ENCODE measurements at places on chromosomes 1 and 21.

DNA sequence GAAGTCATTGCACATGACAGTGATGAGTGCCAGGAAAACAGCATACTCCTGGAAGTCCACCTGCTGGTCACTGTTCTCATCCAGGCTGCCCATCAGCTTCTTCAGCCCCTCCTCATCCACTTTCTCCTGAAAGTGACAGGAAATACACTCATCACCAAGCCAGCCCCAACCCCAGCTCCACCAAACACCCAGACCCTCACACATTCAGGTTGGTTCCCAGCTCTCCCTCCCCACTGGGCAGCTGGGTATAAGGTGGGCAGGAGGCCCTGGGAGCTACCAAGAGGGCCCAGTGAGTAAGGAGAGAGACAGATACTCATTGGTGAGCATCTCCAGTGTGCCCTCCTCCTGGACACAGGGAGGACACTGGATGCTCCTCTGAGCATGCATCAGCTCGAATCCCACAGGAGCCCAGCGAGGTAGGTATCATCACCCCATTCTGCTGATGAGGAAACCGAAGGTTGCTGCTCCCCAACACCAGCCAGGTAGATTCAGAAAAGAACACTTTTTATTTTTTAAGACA lies 4.1 kb downstream of the S100A2 start:
- no peak for DNase-seq

DNA sequence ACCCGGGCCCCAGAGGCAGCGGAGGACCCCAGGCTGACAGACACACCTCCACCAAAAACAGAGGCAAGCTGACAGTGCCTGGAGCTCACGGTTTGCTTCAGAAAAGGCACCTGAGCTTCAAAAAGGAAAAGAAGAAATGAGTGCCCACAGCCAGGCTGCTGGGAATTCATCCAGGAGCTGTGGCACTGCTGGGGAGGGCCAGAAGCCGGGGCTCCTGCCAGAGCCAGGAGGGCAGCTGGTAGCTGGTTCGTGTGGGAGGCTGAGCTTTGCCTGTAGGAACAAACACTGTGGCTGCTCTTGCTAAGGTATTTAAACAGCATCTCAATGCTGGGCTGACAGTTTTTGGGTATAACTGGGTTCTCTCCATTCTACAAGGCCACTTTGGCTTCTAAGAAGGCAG lies 19.5 kb downstream of the KCNJ6 start:
- no peak for DNase-seq

GRCh38 chr1:176101951-176102642 lies 105.0 kb downstream of the COP1 start:
- DNase-seq = no peak

- DNase-seq = no peak
These were observed 7.3 kb upstream of the AMIGO1 start for GRCh38 chr1:109516872-109517271.

GRCh38 chr1:82478916-82479315 lies 678.2 kb downstream of the ADGRL2 start:
- DNase-seq = no peak

- no peak for DNase-seq
These were observed 11.1 kb downstream of the PRRX1 start for GRCh38 chr1:170674986-170675385.

GRCh38 chr21:18244671-18245463 lies at the start of gene CHODL:
TSS of gene CHODL (plus strand) at chr21:18244833. CDS start at chr21:18245224, 391 bp downstream.
- DNase-seq = no peak

DNA sequence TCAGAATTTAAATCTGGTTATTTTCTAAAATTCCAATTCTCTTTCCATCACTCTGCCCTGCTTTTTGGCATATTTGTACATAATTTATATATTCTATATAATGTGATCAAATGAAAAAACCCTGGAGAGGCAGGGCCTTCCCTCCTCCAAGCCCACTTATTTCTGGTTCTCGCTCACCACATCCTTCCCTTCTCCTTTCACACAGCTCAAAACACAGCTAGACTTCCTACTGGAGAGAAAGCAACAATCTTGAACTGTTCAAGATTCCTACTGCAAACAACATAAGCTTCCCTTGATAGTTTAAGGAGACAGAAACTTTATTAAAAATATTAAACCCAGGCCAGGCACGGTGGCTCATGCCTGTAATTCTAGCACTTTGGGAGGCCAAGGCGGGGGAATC lies 7.6 kb upstream of the AIM2 start:
- no peak for DNase-seq

GRCh38 chr1:153513666-153514065 lies 22.1 kb downstream of the S100A6 start:
- DNase-seq = no peak

DNA sequence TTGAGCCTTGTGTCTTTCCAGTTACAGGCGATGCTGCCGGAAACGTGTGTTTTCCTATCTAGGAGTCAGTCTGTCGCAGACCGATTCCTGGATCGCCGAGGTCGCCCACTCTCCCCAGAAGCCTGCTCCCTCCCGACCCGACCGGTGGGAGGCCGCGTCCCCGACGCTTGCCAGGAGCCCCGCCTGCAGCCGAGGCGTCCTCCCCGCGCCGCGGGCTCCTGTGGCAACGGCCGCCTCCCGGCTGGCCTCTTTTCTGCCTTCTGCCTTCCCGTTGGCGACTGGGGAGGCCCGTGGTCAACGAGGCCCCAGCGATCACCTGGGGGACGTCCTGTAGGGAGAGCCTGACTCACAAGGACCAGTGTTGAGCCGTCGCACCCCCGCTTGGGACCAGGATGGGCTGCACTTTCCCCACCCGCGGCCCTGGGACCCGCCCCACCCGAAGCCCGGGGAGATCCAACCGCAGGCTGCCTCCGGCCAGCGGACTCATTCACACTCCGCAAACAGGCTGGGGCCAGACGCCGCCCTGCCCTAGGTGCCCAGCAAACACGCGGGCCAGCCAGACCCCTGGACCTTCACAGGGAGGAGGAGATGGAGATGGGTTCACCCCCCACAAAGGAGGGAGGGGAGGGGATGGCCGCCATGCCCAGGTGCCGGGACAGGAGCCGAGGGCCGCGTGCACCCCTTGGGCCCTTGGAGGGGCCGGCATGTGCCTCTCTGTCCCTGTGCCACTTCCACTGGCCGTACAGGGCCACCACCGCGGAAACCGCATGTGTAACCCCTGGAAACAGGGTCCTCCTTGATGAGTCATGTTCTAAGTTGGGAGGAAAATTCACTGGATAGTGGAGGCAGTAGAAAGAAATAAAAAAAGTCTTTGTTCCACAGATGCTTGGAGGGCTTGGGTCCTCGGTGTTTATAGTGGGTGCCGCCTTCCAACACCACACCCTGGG lies 7.2 kb upstream of the COL6A1 start:
- DNase-seq = peak; percentile 64

- no peak for DNase-seq
These were observed 63.1 kb downstream of the ZNF281 start for GRCh38 chr1:200346700-200347099.

- DNase-seq = no peak
These were observed 740.1 kb downstream of the MATN1 start for GRCh38 chr1:29983321-29983720.

DNA sequence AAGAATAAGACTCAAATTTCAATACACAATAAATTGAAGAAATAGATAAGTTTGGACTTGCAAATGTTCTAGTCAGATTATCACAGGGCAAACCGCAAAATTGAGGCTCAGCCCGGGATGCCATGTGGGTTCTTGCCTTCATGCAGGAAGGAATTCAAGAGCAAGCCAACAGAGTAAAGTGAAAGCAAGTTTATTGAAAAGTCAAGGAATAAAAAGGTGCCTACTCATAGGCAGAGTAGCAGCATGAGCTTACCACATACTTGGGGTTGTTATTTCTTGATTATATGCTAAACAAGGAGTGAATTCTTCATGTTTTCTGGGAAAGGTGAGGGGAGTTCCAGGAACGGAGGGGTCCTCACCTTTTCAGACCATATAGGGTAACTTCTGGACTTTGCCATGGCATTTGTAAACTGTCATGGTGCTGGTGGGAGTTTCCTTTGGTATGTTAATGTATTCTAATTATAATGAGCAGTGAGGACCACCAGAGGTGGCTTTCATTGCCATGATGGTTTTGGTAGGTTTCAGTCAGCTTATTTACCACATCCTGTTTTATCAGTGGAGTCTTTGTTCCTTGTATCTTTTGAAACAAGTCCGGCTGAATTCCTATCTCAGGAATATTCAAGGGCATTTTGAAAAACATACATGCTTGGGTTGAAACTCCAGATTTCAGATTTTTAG lies 2.0 kb upstream of the OR2AK2 start:
- peak; percentile 32 for DNase-seq

DNA sequence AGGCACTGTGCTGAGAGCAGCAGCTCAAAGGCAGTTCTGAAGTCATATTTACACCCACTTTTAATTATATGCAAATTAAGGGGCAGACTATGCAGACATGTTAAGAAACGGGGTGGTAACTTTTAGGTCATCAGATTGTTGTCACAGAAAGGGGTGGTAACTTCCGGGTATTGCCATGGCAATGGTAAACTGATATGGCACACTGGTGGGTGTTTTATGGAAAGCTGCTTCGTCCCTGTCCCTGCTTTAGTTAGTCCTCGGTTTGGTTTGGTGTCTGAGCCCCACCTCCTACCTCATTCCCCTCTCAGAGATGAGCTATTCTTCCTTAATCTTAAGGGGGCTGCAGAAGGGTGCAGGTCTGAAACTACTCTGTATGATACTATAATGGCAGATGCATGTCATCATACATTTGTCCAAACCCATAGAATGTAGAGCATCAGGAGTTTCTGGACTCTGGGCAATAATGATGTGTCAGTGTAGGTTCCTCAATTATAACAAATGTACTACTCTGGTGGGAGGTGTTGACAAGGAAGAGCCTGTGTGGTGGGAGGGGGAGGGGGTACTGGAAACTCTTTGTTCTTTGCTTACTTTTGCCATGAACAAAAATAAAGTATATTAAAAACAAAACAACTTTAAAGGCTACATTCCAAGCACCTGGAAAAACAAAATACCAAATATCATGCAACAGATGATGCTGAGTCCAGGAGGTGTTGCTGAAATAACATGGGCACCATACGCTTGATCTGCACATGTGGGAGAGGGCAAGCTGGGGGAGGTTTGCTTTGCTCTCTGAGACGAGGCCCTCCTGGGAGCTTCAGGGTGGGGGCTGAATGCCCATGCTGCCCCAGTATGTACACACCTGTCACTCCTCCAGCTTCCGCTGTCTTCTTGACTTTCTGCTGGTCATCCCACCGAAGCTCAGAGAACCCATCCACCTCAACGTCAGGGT lies 6.3 kb downstream of the PARP1 start:
- DNase-seq = no peak

GRCh38 chr1:73801912-73802429 lies 396.0 kb downstream of the LRRIQ3 start:
- no peak for DNase-seq

GRCh38 chr1:111454859-111455641 lies 5.8 kb downstream of the ATP5PB start:
- no peak for DNase-seq

- DNase-seq = no peak
These were observed 5.4 kb downstream of the SOAT1 start for GRCh38 chr1:179298952-179299351.

- DNase-seq = no peak
These were observed 29.0 kb upstream of the LGALS8 start for GRCh38 chr1:236494586-236495466.

DNA sequence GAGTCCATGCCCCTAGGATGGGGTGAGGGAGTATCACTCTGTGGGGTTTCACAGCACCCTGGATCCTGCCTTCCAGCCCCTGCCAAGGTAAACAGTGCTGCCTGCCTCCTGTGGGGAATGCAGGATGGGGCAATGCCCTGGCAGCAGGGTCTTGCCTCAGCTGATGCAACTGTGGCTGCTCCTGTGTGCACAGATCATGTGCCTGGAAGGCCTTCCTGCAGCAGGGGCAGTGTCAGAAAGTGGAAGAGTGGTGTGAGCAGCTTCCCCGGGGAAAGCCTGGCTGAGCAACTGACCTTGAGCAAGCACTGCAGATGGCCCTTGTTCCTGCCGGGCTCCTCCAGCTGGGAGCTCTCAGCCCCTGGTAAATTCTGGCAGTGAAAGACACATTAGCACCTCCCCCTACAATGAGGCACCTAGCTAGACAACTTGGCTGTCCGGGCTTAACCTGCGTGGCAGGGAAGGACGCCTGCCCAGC lies 9.9 kb downstream of the TOR3A start:
- peak; percentile 56 for DNase-seq

- peak; percentile 12 for DNase-seq
These were observed 866.3 kb upstream of the B3GALT2 start for GRCh38 chr1:194052514-194053338.

DNA sequence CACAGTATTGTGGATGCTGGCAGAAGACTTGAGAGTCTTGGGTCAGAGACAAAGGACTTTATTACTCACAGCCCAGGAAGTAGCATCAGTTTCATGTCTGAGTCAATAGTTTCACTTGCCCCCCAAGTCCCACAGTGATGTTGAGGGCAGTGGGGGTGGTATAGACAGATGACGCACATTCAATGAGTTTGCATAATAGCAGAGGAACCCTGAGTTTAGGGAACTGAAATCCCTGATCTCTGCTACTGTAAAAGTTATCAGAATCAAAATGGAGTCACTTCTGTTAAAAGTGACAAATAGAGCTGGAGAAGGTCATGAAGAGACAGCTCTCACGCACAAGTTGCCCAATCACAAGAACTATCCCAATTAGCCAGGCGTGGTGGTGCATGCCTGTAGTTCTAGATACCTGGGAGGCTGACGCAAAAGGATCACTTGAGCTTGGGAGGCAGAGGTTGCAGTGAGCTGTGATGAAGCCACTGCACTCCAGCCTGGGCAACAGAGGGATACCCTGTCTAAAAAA lies 11.5 kb upstream of the HCRTR1 start:
- no peak for DNase-seq

DNA sequence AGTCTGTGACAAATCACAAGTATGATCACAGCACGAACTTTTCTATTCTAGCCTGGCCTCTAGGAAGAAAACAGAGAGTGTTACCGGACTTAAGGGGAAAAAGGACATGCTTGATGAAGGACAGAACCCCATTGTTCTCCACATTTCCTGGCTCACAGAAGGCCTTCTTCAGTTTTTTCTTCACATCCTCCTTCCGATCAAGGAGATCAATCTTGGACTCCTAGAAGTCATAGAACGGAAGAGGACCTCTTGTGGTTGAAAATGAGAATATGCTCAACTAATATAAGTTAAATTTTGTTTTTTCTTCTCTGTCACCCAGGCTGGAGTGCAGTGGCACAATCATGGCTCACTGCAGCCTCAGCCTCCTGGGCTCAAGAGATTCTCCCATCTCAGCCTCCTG lies 30.3 kb downstream of the YARS1 start:
- no peak for DNase-seq

- no peak for DNase-seq
These were observed 438.9 kb downstream of the CAMTA1 start for GRCh38 chr1:7224081-7224534.

DNA sequence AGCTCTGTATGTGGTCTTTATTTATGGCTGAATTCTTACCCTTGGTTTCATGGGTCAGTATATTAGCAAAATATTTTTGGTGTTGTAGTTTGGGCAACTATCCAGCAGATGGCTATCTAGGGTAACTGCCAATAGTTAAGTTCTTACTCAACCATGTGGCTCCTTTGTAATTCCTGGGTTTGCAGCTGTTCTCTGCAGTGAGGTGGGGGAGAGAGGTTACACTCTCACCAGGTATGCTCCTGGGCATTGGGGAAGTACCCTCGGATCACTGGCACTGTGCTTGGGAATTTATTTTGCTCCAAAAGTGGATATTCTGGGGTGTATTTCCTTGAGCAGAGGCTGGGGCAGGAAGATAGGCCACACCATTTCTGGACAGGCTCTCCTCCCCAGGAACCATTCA lies 436.7 kb upstream of the TMPRSS15 start:
- no peak for DNase-seq

Data from NCI-H226 (cell line).